Bone marrow (tissue), 2 donors: ENCODE measurements at places on chromosomes 2 and 18.

DNA sequence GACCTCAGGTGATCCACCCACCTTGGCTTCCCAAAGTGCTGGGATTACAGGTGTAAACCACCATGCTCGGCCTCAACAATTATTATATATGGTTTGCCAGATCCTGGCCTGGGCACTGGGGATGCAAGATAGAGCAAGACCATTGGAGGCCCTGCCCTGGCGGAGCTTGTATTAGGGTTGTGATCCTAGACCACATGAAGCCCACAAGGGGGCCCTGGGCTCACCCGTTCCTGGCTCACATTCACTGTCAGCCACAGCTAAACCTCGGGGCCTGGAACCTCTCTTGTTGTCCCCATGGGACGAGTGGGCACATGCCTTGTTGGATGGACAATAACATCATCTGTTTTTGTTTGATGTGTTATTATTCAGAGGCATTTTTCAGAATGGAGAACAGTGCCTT, 14.9 kb downstream of the HPCAL1 start:
- no peak for DNase-seq

DNA sequence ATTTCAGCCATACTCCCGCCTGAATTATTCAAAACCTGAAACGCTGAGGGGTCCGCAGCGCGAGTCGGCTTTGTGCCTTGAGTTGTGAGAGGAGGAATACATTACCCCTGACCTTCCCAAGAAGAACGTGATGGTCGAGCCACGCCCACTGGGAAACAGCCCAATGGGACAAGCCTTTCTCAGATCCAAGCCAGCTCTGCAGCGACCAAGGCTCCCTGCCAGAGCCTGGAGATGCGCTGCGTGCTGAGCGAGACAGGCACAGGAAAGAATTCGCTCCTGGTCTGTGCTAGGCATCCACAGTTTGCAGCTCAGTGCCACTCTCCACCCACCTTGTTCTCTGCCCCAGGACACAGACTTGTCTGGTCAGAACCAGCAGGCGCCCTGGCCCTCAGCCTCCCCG, 74.1 kb upstream of the GLI2 start:
- no peak for DNase-seq

- DNase-seq = no peak
These were observed 46.1 kb upstream of the SH3BP4 start for GRCh38 chr2:234905547-234906265.

- no peak for DNase-seq
These were observed 50.0 kb downstream of the TGIF1 start for GRCh38 chr18:3500016-3500415.

DNA sequence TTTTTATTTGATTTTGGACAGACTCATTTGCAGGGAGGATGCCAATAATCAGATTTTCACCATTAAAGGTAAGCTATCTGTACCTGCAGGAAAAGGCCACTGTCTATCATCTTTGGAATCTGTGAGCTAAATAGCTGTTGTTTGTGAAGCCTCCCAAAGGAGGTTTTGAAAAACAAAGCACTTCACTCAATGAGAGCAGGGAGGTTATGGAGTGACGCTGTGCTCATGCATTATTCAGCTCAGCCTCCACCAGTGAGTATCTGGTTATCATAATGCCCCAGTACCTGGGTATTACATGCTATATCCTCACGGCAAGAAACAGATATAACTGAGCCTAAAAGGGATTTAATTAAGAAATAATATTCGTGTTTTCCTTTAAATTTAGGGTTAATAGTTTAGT, 189.6 kb upstream of the PIK3C3 start:
- no peak for DNase-seq

DNA sequence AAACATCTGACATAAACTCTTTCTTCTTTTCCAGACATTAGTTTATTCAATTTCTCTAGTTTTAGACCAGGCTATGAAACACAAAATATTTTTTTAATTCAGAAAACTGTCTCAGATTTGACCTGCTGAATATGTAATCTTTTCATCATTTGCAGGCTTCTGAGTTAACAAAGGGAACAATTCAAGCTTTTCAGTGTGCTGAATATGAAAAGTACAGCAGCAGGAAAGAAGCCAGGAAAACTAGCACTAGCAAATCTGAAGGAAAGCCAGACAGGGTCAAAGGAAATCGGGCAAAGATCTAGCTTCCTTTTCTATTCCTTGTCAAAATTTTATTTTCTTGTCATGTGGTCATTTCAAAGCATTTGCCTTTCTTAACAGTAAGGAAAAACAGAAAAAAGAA, 35.3 kb downstream of the ACVR1C start:
- DNase-seq = no peak

- no peak for DNase-seq
These were observed 324.9 kb upstream of the TCF4 start for GRCh38 chr18:55912919-55913318.

DNA sequence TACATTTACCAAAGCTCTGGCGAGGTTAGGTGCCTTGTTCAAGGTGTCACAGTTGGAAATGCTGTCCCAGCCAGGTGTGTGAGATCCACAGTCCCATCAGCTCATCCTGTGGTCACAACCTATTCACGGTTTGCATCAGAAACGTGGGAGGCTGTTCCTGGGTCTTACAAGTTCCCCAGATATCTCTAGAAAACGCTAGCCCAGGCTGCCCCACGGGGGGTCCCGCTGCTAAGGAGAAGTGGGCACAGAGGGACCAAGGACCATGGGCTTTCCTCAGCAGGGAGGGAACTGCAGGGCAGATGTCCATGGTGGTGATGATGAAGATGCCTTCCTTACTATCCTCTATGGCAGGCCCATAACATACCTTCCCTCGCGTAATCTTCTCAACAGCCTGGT, 649 bp downstream of the FECH start:
- no peak for DNase-seq

DNA sequence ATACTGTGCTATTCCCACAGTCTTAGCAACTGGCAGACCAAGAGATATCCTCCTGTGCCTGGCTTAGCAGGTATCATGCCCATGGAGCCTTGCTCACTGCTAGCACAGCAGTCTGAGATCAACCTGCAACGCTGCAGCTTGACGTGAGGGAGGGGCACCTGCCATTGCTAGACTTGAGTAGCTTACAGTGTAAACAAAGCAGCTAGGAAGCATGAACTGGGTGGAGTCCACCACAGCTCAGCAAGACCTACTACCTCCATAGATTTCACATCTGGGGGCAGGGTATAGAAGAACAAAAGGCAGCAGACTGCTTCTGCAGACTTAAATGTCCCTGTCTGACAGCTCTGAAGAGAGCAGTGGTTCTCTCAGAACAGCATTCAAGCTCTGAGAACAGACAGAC, 74.8 kb downstream of the AKAIN1 start:
- no peak for DNase-seq

DNA sequence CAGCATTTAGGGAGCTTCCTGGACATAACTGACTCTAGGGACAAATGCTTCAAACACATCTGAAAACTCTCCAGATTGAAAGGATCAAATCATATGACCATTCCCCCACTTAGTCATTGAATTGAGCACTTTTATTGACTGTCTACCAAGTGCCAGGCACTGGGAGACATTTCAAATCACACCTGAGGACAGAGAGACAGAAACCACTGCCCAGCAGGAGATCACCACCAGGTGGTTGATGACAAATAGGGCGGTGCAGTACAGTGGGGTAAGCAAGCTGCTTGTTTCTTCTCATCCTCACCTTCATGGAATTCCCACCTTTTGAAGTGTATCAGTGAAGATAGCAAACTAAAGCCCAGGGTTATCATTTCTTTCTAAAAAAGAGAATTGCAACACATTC, 19.0 kb upstream of the CXCR4 start:
- DNase-seq = no peak

- no peak for DNase-seq
These were observed 670.4 kb downstream of the KCNJ3 start for GRCh38 chr2:155368934-155369333.

DNA sequence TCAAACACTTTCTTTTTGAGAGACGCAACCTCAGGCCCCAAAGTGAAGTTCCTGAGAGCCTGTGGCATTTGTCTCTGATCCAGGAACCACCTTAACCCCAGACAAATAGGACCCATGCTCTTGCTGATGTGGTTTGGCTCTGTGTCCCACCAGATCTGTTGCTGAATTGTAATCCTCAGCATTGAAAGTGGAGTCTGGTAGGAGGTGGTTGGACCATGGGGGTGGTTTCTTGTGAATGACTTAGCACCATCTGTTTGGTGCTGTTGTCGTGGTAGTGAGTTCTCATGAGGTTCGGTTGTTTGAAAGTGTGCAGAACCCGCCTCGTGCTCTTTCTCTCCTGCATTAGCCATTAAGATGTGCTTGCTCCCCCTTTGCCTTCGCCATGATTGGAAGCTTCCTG, 252.6 kb downstream of the FAM210A start:
- no peak for DNase-seq

DNA sequence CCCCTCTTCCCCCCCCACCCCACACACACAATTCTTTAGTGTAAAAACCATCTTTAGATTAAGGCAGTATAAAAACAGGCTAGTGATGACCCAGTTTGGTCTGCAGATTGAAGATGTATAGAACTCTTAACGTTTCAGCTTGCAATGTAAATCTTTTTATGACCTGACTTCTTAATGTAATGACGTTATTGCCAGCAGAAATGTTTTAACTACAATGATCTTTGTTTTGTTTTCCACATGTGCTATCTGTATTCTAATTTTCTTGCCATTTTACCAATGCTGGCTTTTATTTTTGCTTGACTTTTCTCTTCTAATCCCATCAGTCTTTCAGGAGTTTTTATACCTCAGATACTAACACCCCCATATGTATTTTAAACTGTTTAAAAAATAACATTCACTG, 25.2 kb downstream of the AGFG1 start:
- no peak for DNase-seq

- DNase-seq = no peak
These were observed 69.5 kb upstream of the TLK1 start for GRCh38 chr2:171230176-171230575.

- no peak for DNase-seq
These were observed 372.6 kb downstream of the RPRM start for GRCh38 chr2:153105829-153106578.

DNA sequence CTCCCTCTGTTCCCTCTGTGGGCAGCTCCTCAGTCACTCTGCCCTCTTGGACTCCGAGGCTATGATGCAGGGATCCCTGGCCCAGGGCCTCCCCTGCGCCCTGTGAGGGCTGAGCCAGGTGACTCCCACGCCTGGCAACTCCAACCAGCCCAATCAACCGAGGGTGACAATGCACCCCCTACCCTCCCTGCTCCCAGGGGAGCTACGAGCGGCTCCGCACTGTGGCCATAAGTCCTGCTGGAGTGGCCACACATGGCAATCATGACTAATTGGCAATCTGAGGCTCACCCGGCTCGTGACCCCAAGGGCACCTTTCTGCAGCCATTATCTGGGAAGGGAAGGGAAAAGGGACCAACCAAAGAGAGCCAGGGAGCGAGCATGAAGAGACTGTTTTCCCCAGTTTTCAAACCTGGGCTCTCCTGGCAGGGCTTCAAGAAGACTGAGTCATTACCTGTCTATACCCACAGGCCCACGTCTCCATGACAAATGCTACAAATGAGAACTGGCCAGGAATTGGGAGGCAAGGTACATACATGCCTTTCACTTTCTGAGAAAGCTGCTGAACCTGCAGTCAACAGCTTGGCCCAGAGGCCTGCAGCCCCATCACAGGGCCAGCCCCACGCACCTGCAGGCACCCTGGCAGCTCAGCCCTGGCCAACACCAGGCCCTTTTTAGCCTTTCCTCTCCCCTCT, 45.1 kb downstream of the RPL31 start:
- no peak for DNase-seq

GRCh38 chr2:163752267-163752666, 16.5 kb upstream of the FIGN start:
- DNase-seq = no peak

- DNase-seq = no peak
These were observed 891 bp upstream of the FTCDNL1 start for GRCh38 chr2:199851883-199852282.

DNA sequence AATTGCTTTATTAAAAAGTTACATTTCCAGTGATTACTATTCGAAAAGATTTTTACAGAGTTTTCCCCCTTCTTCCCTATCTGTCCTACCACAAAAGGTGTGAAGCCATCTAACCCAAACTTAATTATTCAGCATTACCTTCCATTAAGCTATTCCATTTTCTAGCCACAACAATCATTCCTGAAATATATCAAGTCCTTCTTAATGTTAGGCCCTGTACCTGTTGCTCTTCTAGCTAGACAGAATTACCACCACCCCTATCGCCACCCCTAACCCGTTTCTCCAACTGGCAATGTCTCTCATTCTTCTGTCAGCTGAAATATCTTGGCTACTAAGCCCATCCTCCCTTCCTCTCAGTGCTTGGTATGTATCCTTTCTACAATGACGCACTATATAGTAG, 13.9 kb downstream of the IWS1 start:
- DNase-seq = no peak

GRCh38 chr18:70453058-70453775, 164.4 kb downstream of the SOCS6 start:
- no peak for DNase-seq

DNA sequence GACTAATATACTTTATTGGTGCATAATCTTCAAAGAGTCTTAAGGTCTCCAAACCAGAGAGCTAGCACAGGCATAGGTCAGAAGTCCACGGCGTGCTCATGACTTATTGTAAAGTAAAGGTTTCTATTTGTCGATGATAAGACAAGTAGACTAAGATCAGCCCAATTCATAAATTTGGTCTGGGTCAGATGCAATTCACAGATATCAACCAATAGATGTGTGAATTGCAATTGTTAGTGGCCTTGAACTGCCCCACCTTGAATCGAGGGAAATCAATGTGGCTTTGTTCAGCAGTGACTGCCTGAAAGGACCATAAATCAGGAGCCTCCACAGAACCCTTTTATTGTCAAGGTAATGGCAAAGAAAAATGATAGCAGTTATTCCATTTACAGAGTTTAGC, 39.1 kb upstream of the CPS1 start:
- no peak for DNase-seq

DNA sequence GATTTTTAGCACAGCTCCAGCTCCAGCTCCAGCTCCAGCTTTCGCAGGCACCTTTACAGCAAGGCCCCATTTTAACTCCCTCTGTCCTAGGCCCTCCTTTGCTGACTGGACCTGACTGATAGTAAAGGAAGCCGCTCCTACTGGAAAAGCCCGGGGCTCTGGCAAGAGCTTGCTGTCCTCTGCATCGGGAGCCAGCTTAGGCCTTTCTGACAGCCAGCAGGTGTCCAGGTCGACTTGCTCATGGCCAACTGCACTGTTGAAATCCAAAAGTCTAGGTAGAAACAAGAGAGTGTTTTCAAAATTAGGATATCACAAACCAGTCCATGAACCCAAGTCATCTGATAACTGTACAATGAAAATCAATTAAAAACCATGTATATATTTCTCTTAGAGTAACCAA, 161.1 kb downstream of the LAMA1 start:
- DNase-seq = no peak
